ENCODE measurements at places on chromosomes 7 and 10. TPM values are rescaled to one million over a fixed set of nuclear protein-coding genes. Genes with fewer than 3 reads are reported as not detected.

DNA sequence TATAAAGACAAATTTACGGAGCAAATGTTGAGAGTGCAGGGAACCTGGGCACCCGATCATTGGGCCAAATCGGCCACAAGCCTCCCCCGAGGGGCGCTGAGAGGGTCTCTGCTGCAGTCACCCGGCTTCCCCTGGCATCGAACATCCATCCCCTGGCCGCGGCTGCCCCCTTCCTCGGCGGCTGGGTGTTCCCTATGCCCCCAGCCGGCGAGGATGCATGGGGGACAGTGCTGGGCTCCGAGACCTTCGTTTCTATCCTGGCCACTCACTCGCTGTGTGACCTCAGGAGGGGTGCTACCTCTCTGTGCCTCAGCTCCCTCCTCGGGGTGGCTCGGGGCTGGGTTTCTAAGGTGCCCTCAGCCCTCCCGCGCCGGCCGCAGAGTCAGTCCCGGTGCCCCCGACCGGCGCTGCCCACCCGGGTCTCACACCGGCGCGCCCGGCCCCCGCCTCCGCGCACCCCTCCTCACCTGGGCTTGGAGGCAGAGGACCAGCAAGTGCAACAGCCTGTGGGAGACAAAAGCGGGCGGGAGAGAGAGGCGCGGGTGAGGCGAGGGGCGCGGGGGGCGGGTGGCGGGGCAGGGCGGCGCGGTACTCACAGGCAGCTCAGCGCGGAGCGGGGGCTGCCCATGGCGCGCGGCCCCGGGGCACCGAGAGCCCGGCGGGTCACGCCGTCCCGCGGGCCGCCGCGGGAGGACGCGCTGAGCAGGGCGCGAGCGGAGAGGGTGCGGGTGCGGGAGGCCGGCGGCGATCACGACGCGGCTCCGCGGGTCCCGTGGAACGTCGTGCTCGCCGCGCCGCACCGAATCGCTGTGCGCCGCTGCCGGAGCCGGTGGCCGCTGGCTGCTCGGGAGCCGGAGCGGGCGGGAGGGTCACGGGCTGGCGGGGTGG lies at the start of gene FGF8:
Gene FGF8 (minus strand): TSS at position 842 of the 888 bp plus-strand sequence. CDS start 214 bp downstream, at position 628.
- H3K4me1 ChIP-seq: peaks cover 54% of the 10 kb centered on the region
- no peaks in the 10 kb centered on the region for H3K36me3 ChIP-seq
- DNase-seq: peak; percentile 32
- peak within 1 kb of the TSS; percentile 63 for H3K4me3 ChIP-seq

The NODAL gene
- total RNA-seq: 29.9 TPM

The ERVW-1 gene
- not detected for total RNA-seq

GRCh38 chr10:9786101-9786500 lies 1231.6 kb upstream of the CELF2 start:
- H3K4me3 ChIP-seq: no peak overlapping the region
- H3K27me3 ChIP-seq: no peaks in the 10 kb centered on the region
- DNase-seq: no peak
- H3K36me3 ChIP-seq: no peaks in the 10 kb centered on the region
- no peak overlapping the region for H3K27ac ChIP-seq

DNA sequence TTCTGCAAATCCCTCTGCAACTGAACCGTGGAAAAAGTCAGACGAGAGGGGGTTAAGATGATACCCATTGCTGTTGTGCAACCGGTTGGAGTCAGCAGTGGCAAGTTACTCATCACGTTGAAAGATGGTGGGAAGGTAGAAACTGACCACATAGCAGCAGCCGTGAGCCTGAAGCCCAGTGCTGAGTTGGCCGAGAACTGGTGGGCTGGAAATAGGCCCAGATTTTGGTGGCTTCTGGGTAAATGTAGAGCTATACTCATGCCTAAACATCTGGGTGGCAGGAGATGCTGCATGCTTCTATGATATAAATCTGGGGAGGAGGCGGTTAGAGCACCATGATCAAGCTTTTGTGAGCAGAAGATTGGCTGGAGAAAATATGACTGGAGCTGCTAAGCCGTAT lies 78.6 kb downstream of the ARL5B start:
- H3K4me1 ChIP-seq: no peaks in the 10 kb centered on the region
- DNase-seq: no peak
- no peak overlapping the region for H3K4me3 ChIP-seq
- no peak overlapping the region for H3K27ac ChIP-seq

DNA sequence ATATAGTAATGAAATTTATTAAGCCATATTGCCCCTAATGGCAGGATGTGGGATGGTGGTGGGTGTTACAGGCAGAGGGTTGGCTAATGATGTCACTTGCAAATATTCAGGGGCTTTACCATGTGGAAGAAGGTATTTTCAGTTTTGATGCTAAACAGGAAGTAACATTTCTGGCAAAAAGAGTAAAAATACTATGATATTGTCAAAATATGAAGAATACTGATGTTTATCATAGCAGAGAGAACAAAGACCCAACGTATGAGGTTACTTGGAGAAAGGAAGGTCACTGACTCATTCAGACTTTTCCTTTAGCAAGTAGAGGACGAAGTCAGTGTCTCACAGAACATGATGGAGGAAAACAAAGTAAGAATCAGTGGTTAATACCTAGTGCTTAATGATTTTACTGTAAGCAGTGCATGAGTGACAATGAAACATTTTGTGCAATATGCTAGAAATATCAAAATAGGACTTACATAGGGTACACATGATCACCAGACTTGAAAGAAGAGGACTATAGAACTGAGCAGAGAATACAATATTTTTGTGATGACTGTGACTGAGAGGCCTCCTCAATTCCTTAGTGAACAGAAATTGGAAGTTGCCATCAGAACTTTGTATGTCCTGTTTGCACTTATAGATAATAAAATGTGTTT lies 89.7 kb upstream of the STEAP4 start:
- no peak overlapping the region for H3K27ac ChIP-seq
- no peak overlapping the region for H3K4me3 ChIP-seq
- no peaks in the 10 kb centered on the region for H3K27me3 ChIP-seq
- no peaks in the 10 kb centered on the region for H3K36me3 ChIP-seq

The BLNK gene
- total RNA-seq: not detected

GRCh38 chr7:92589056-92589455 lies 1.1 kb downstream of the FAM133B start:
- H3K36me3 ChIP-seq: no peaks in the 10 kb centered on the region
- DNase-seq: no peak
- peak overlapping the region; percentile 92 for H3K27ac ChIP-seq
- H3K4me3 ChIP-seq: peak overlapping the region; percentile 94
- H3K27me3 ChIP-seq: peaks cover 23% of the 10 kb centered on the region
- H3K4me1 ChIP-seq: peaks cover 9% of the 10 kb centered on the region

- no peaks in the 10 kb centered on the region for H3K36me3 ChIP-seq
- H3K4me1 ChIP-seq: no peaks in the 10 kb centered on the region
- H3K27ac ChIP-seq: no peak overlapping the region
- no peak for DNase-seq
- H3K4me3 ChIP-seq: no peak overlapping the region
- no peaks in the 10 kb centered on the region for H3K27me3 ChIP-seq
Measured at GRCh38 chr10:63760034-63760707, 239.0 kb downstream of the REEP3 start.

The ADRA2A gene
- total RNA-seq: 2.5 TPM

GRCh38 chr10:26647602-26648244 lies 49.8 kb upstream of the PDSS1 start:
- H3K27me3 ChIP-seq: no peaks in the 10 kb centered on the region
- DNase-seq: no peak
- no peaks in the 10 kb centered on the region for H3K4me1 ChIP-seq
- no peak overlapping the region for H3K4me3 ChIP-seq
- H3K27ac ChIP-seq: no peak overlapping the region

DNA sequence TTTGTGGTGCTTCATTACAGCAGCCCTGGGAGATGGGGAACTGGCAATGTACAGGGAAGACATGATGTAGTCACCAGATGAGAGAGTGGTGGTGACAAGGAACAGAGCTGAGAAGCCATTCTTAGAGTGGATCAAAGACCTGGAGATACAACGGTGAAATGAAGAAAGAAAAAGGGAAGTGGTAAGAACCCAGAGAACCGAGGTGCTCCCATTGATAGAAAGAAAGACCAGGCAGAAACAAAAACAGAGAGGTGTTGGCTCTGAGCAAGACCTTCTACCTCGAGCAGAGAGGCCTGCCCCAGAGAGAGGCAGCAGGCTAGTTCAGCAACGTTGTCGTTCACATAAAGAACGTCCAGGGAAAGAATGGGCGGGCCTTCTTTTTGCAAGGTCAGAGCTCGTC lies 186.7 kb downstream of the ADAM12 start:
- no peak for DNase-seq
- no peaks in the 10 kb centered on the region for H3K4me1 ChIP-seq
- no peak overlapping the region for H3K4me3 ChIP-seq
- H3K36me3 ChIP-seq: no peaks in the 10 kb centered on the region

- H3K27ac ChIP-seq: no peak overlapping the region
- DNase-seq: no peak
- no peak overlapping the region for H3K4me3 ChIP-seq
- peaks cover 11% of the 10 kb centered on the region for H3K4me1 ChIP-seq
- H3K36me3 ChIP-seq: no peaks in the 10 kb centered on the region
Measured at GRCh38 chr7:18425838-18426445, 69.6 kb upstream of the HDAC9 start.

Measured in GM23338 (cell line).